ENCODE measurements at places on chromosomes 4 and X.
A peak's percentile ranks its signal among the peaks of the same experiment; 100 is the strongest.

DNA sequence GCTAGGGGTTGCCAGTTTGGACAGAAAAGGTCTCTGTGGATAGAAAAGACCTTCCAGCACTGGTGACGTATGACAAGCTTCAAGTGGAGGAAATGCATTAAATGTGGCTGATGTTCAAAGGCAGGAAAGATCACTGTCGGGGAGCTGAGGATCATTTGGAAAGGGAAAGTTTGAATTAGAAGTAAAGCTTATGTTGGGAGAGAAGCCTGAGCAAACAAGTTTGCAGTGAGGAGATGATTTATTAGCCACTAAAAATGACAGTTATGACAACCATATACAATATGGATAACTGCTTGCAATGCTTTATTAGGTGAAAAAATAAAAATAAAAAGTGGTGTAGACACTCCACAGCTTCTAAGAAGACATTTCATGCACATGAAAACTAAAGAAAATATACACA lies 135.3 kb upstream of the HS3ST1 start:
- no peak for DNase-seq

- DNase-seq, result no peak
Observed at GRCh38 chr4:48913346-48913745, 6.8 kb upstream of the OCIAD2 start.

DNA sequence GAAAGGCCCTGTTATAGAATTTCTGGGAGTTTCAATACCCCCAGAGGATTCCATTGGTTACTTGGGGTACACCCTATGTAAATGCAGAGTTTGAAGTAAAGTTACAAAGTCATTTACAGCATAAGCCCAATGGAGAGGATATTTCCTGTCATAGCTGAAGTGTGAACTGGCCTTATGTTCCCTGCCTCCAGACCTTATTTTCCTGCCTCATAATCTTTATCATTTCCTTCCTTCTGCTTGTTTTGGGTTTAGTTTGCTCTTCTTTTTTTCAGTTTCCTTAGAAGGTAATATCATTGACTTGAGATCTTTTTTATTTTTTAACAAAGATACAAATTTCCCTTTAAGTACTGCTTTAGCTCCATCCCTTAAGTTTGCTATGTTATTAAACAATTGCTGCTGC lies 85.4 kb downstream of the PPEF1 start:
- peak; percentile 0 for DNase-seq

- no peak for DNase-seq
Observed at GRCh38 chr4:188177997-188178675, 38.9 kb downstream of the TRIML1 start.

DNA sequence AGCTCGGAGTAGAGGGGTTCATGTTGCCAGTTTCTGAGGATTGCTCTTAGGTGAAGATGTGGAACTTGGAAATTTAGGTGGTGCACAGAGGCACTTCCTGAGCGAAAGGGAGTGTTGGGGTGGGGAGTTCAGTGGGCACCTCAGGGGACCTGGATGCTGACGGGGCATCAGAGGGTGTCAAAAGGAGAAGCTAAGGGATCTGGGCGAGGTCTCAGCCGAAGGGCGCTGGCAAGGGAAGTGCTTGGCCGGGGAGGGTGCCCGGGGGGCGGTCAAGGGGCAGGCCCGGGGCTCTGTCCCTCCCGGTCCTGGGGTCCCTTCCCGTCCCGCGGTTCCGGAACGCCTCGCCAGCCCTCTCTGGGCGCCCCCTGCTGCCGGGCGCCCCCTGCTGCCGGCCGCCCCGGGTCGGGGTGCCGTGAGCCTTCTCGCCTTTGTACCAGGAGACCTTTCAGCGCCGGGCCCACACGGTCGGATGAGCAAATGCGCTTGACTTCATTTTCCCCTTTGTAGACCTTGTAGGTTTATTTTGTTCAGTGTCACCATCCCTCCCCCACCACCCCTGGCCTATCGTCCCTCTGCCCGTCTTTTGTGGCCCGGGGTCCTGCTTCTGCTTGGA lies 3.0 kb upstream of the PHOX2B start:
- DNase-seq, result no peak

GRCh38 chrX:130841776-130842175 lies 61.2 kb downstream of the ENOX2 start:
- no peak for DNase-seq

DNA sequence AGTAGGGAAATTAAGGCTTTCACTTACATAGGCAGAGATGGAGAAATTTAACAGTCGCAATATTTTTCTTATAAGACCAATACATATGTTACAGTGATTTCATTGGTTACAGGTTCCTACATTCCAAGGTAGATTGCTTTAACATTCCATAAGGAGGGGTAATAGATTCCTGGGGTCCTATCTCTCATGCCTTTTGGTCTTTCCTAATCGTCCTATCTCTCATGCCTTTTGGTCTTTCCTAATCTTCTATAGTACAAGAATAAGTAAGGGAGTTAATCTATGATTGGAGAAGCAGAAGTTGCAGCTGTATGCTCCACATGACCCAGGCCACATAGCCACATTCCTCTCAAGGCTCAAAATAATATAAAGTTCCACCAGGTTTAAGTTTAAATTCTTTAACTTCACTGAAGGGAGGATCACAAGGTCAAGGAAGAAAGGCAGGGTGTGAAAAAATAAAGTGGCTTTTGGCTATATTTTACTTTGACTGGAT lies 285.0 kb upstream of the BOD1L1 start:
- DNase-seq, result peak; percentile 22

DNA sequence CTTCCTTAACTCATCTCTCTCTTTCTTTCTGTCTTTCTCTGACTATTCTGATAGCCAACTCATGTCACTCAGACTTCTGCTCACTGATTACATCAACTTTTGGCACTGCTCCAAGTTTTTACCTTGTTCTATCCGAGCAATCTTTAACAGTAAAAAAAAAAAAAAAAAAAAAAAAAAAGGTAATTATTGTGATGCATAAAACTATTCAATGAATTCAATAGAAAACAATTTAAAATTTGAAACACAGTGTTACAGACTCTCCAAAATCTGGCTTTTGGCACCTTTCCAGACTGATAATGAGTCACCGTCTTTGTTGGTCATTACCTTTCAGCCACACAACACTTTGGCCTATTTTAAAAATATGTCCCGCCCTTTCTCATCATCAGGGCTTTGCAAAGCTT lies 229.5 kb downstream of the GALNTL6 start:
- DNase-seq, result peak; percentile 35

GRCh38 chrX:26522501-26522900 lies 306.5 kb downstream of the MAGEB5 start:
- DNase-seq, result no peak

GRCh38 chr4:176090115-176090514 lies 24.5 kb downstream of the WDR17 start:
- peak; percentile 87 for DNase-seq

GRCh38 chr4:55367084-55367722 lies 21.2 kb downstream of the SRD5A3 start:
- no peak for DNase-seq

- no peak for DNase-seq
Observed at GRCh38 chr4:182348779-182349326, 105.7 kb downstream of the TENM3 start.

DNA sequence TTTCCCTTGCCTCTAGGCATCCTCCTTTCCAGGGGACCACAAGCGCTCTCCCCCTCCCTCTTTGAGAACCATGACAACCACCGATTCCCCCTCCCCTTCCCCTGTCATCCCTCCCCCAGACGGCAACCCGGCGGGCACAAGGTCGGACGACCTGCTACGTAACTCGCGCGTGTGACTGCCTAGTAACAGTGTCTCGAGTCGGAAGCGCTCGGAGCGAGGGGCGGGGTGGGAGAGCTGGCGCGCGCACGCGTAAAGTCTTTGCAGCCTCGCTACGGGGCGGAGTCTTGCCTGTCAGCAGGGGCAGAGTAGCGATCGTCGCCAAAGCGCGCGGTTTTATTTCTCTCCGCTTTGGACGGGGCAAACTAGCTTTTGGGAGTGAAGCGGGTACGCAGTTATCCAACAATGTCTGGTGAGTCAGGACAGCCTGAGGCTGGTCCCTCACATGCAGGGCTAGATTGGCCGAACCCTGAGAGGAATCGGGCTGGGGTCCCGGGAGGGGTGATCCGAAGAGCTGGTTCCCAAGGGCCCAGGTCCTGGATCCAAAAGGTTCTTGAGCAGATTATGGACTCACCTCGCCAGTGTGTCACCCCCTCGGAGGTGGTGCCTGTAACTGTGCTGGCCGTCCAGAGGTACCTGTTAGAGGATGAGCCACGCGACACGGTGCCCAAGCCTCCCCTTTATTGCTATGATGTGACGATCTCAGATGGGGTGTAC lies at the start of gene RADX:
Gene RADX (plus strand): TSS at position 300 of the 714 bp plus-strand sequence. CDS start 103 bp downstream, at position 403.
- DNase-seq, result peak; percentile 93

- DNase-seq, result peak; percentile 67
Observed at GRCh38 chrX:66221856-66222255, 57.8 kb downstream of the HEPH start.

DNA sequence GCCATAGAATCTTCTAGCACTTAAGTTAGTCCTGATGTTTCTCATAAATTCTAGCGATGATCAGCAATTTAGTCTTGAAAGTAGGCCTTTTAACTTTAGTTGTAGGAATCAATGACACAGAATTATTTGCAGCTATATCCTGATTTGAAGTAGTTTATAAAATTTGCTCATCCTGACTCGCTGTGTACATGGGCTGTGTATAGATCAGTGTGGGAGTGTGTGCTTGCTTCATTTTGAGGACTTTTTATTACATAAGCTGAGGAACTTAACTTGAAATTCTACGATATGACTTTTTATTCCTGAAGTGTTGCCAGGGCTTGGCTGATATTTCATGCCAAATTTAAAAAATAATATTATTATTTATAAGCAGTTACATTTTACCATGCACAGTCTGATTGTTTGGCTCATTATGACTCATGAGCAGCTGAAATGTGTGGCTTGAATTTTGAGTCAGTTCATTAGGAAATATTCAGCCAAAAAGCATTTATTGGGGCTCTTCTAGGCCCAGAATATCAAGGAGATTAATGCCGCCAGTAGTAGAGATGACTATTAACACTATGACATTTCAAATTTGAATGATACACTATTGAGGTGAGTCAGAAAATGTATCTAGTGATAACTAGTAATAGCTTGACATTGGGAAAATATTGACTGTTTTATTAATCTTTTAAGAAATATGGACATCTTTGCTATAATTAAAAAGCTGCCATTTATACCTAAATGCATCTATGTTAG lies 128.9 kb upstream of the LIMCH1 start:
- DNase-seq, result no peak

DNA sequence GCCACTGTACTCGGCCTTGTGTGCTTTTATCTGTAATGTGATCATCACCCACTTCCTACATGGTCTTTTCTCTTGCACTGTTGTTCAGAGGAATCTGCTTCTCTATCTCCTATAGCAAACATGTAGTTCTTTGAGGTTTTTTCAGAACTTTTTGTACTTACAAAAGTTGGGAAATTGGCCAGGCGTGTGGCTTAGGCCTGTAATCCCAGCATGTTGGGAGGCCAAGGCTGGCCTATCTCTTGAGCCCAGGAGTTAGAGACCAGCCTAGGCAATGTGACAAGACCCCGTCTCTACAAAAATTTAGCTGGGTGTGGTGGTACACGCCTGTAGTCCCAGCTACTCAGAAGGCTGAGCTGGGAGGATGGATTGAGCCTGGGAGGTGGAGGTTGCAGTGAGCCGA lies 30.4 kb downstream of the TAF1 start:
- peak; percentile 71 for DNase-seq

GRCh38 chr4:27357283-27357682 lies 496.6 kb downstream of the STIM2 start:
- DNase-seq, result peak; percentile 17

GRCh38 chr4:4950561-4951290 lies 68.5 kb downstream of the CYTL1 start:
- no peak for DNase-seq

DNA sequence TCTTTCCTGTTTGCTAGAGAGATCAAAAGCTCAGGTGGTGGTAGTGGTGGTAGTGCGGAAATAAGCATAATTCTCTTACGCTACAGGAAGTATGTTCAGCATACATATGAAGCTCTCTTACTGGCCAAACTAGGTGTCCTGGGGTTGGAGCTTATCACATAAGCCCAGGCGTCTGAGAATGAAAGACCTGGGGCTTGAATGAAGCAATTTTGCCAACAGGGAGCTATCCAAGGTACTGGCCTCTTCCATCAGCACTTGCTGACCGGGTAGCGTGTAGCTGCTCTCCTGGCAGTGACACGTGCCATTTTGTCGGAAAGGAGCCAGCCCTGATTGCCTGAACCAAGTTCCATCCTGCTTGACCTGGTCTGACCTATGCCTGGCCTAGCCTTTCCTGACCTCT lies 65.9 kb upstream of the HPF1 start:
- peak; percentile 91 for DNase-seq

- DNase-seq, result peak; percentile 8
Observed at GRCh38 chrX:79107891-79108718, 36.4 kb upstream of the GPR174 start.

GRCh38 chr4:122632396-122633143 lies 11.7 kb upstream of the IL21 start:
- no peak for DNase-seq

DNA sequence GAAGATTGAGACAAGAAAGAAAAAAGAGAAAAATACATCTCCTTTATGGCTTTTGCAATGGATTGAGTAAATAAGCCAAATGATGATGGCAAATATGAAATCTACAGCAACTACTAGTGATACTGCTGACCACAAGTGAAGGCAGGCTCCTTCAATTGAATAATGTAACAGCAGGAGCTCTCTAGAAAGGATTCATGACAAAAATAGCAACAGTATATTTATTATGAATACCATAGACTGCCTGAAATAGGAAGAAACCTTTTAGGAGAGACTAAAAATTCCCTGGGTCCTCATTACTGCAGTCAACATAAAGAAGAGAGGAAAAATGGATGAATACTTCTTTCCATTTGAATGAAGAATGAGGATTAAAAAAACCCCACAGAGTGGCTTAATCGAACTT lies 306.8 kb upstream of the ANXA10 start:
- no peak for DNase-seq

GRCh38 chr4:13160920-13161319 lies 323.2 kb downstream of the RAB28 start:
- no peak for DNase-seq

DNA sequence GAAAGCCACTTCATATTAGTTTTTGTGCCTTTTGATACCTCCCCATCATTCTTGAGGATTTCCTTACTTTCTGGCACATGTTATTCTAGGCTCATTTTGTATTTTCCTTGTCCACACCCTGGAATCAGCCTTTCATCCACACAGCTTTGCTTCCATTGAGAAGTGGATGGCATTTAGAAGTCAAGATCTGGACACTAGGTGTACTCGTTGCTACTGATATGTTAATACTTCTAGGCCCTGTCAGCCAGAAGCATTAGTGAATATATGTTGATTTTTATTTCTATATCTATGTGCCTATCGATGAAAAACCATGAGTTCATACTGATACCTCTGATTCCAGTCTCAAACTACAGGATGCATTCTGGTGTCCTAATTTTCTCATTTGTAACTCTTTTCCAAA lies 73.2 kb downstream of the ARHGAP24 start:
- DNase-seq, result peak; percentile 5

GRCh38 chrX:20594985-20595384 lies 328.3 kb upstream of the RPS6KA3 start:
- no peak for DNase-seq

DNA sequence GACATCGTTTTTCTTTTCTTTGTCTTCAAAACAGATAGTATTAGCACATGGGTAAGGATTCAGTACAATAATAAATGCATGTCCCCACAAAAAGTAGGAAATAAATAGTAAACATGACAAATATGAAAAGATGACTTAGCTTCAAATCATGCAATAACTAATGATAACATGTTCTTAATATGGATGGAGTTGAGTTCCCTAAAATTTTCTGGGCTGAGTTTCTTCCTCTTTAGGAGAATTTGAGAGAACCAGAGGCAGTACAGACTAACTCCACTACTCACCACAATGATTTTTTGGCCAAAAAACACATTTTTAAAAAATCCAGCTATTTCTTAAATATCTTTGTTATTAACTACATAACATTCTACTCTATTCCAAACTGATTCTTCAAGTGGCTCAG lies 432.3 kb upstream of the HS3ST1 start:
- no peak for DNase-seq

- peak; percentile 25 for DNase-seq
Observed at GRCh38 chr4:25884031-25884782, 21.4 kb upstream of the SEL1L3 start.
